Ascending aorta (tissue), 2 donors: ENCODE measurements at places on chromosomes 16 and 17. TPM values are rescaled to one million over a fixed set of nuclear protein-coding genes. Genes with fewer than 3 reads are reported as not detected.

The FZD2 gene
- total RNA-seq, result 32.7 TPM

The VMP1 gene
- total RNA-seq, result 183 TPM

The TMIGD1 gene
- total RNA-seq, result not detected

The TBX21 gene
- total RNA-seq, result not detected

The CARD14 gene
- 1.1 TPM for total RNA-seq

The MYH1 gene
- total RNA-seq, result not detected

The KLHL36 gene
- 65.1 TPM for total RNA-seq

The CDH13 gene
- 160 TPM for total RNA-seq

The DHX58 gene
- total RNA-seq, result 1.7 TPM

The HCRT gene
- total RNA-seq, result not detected

The MYH4 gene
- total RNA-seq, result not detected

The ST3GAL2 gene
- total RNA-seq, result 52.3 TPM

The CD300LB gene
- not detected for total RNA-seq

The SRL gene
- total RNA-seq, result 15.6 TPM

The NME1 gene
- total RNA-seq, result 70.6 TPM

The AIPL1 gene
- not detected for total RNA-seq

The KRTAP2-1 gene
- not detected for total RNA-seq

The XAF1 gene
- total RNA-seq, result 39.8 TPM

The MPO gene
- total RNA-seq, result 1.8 TPM

The CBFA2T3 gene
- total RNA-seq, result 32.8 TPM

The SEPTIN1 gene
- not detected for total RNA-seq

The WNT9B gene
- total RNA-seq, result 5.6 TPM

The XYLT1 gene
- total RNA-seq, result 6.7 TPM

The GSDMA gene
- total RNA-seq, result not detected

The CDRT15 gene
- not detected for total RNA-seq

The ZG16B gene
- not detected for total RNA-seq

The KRTAP4-5 gene
- not detected for total RNA-seq

The KRTAP9-4 gene
- total RNA-seq, result not detected

The SCN4A gene
- total RNA-seq, result 1.3 TPM

The CFAP52 gene
- not detected for total RNA-seq

The GAS7 gene
- total RNA-seq, result 78.0 TPM

The CCL1 gene
- not detected for total RNA-seq

The NRN1L gene
- total RNA-seq, result not detected

The RAP1GAP2 gene
- total RNA-seq, result 1.6 TPM

The KRT31 gene
- total RNA-seq, result not detected

The CCL8 gene
- total RNA-seq, result not detected

The CNTNAP1 gene
- 10.5 TPM for total RNA-seq

The ACSM5 gene
- total RNA-seq, result not detected

The HS3ST3A1 gene
- total RNA-seq, result not detected

The KRT17 gene
- total RNA-seq, result 14.8 TPM

The CAVIN1 gene
- total RNA-seq, result 548 TPM

The OR1F1 gene
- total RNA-seq, result not detected

The SLX4 gene
- total RNA-seq, result 3.4 TPM

The ZNF48 gene
- 25.1 TPM for total RNA-seq

The DBNDD1 gene
- 2.7 TPM for total RNA-seq

The BCL6B gene
- 16.4 TPM for total RNA-seq

The VAT1L gene
- total RNA-seq, result 12.6 TPM
